ENCODE measurements at places on chromosomes 16 and 17.

GRCh38 chr17:74542166-74542565 lies 3.7 kb downstream of the CD300C start:
- DNase-seq = no peak

- DNase-seq = peak; percentile 97
These were observed 3.4 kb downstream of the MAP2K3 start for GRCh38 chr17:21287703-21288449.

GRCh38 chr16:53372992-53373871 lies 61.0 kb upstream of the RBL2 start:
- peak; percentile 76 for DNase-seq

GRCh38 chr16:1597154-1597553 lies 14.7 kb downstream of the IFT140 start:
- DNase-seq = no peak

DNA sequence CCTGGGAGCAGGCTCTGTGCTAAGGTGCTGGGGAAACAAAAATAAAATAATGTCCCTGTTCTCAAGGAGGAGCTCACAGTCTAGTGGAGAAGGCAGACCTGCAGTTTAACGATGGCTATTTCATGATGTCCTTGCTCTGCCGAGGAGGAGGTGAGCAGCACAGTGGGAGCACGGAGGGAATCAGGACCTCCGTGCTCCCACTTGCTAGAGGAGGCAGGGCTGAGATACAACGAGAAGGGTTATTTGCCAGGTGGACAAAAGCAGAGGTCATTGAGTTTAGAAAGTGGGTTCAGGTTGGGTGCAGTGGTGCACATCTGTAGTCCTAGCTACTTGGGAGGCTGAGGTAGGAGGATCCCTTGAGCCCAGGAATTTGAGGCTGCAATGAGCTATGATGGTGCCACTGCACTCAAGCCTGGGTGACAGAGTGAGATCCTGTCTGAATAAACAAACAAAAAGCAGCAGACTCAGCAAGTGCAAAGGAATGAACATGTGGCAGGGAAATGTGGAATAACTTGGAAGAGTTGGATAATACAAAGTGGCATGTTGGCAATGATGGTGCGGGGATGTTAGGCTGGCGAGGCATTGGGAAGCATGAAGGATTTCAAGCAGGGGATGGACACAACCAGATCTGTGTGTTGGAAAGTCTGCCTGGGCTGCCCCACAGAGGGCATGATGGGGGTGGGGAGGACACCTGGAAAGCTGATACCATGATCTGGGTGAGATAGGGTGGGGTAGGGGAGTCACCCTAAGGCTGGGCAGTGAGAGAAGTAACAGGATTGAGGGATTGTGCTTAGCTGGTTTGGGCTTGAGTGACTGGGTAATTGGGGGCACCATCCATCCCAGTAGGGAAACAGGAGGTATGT lies 12.8 kb upstream of the TNS4 start:
- DNase-seq = no peak

DNA sequence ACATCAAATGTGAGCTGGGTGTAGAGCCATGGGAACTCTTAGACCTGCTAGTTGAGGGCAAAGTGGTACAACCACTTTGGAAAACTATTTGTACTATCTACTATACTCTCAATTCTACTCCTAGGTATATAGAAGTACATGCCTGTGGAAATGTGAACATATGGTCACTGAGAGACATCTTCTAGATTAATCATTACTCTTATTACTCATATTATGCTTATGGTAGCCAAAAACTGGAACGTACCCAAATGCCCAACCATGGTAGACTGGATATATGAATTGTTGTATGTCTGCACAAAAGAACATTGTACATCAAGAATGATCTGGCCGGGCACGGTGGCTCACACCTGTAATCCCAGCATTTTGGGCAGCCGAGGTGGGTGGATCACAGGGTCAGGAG lies 2.7 kb downstream of the WDR45B start:
- DNase-seq = no peak

DNA sequence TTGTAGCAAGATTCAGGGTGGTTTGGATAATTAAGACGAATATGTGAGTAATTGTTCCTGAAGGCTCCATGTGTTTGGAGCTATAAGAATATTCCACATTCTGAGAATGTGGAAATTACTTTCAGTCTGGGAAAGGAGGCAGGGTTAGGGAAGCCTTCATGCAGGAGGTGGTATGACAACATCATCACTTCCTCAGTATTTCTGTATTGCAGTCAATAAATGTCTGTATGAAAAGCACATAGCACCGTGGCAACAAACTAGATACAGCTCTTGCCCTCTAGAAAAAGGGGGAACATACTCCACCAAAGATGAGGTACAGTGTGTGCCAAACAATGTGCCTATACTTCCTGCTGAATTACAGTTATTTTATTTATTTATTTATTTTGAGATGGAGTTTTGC lies 26.1 kb upstream of the DHRS7B start:
- DNase-seq = no peak

GRCh38 chr16:735982-736453 lies 4.8 kb downstream of the CIAO3 start:
- DNase-seq = no peak

DNA sequence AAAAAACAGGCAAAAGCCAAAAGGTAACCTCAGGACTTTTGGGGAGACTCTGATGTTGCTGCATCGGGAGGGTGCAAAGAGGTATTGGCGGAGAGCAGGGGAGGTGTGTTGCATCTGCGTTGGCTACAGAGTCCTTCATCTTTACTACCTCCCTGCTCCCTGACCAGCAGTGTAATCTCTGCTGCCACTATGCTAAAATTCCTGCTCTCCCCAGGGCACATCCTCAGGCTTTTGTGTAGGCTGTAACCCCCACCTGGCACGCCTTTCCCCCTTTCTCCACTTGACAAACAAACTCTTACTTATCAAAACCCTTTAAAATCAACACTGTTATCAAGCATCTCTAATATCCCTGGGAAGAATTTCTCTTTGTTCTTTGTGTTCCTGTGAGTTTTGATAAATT lies 435.3 kb downstream of the HAPSTR1 start:
- DNase-seq = no peak

DNA sequence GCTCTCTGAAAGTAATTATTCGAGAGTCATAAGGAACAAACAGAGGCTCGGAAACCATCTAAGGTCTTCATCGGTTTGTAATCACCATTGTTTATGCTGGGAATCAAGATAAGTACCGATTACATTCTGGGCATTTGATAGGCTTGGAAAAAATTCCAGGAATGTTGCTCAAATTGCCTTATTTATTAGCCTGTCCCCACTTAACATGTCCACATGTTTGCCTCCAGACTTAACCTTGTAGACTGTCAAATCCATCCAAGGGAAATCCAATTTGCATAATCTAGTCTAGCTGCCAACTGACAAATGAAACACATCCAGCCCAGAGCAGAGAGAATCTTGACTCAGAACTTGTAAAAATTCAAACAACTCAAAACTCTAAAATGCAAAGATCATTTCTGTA lies 51.3 kb upstream of the TMC5 start:
- no peak for DNase-seq

- peak; percentile 60 for DNase-seq
These were observed at the start of gene MYCBPAP for GRCh38 chr17:50507871-50508572. TSS of gene MYCBPAP (plus strand) at chr17:50508439. CDS start at chr17:50508675, 236 bp downstream.

- no peak for DNase-seq
These were observed 40.3 kb downstream of the COX4I1 start for GRCh38 chr16:85839681-85840240.

DNA sequence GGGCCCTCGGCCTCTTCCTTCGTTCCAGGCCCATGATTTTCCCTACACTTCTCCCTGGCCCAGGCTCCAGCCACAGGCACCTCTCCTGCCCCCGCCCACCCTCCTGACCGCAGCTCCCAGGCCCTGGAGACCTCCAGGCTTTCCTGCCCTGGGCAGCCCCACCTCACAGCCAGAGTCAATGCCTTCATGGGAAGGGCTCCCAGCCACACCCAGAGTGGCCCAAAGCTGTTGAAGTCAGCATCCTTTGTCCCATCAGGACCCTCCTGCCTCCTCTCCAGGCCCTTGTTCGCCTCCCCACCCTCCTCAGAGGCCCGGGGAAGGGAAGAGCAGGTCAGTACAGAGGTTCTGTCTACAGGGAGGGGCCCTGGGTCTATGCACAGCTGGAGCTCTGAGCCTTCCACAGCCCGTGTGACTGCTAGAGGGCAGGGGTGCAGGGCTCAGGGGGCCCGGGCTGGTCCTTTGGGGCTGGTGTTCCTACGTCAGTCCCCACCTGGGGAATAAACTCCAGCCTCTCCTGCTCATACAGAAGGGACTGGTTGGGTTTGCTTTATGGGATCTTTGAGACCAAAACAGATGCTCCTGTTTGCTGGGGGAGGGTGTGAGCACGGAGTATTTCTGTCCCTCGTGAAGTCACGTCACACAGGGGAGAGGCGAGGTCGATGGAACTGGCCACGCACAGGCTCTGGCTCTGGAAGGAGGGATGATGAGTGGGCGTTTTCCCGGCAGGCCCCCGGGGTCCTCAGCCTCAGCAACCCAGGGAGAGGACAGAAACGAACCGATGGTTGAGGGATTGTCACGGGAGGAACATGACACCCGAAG lies 20.3 kb downstream of the TRARG1 start:
- no peak for DNase-seq

DNA sequence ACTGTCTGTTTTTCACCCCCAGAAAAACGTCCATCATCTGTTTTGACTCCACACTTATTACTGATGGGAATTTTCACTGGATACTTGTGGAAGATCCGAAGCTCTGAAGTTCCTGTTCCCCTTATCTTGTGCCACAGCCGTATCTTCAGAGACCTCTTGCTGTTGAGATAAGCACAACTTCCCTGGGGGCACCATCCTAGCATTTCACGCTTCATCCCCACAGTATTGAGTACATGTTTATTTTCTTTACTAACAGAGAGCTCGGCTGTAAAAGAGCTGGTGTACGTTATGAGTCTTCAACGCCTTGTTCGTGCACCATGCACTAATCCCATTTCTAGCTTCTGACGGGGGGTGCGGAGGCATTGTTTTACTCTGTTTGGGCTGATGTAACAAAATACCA lies 813.6 kb upstream of the EEF2KMT start:
- DNase-seq = no peak

DNA sequence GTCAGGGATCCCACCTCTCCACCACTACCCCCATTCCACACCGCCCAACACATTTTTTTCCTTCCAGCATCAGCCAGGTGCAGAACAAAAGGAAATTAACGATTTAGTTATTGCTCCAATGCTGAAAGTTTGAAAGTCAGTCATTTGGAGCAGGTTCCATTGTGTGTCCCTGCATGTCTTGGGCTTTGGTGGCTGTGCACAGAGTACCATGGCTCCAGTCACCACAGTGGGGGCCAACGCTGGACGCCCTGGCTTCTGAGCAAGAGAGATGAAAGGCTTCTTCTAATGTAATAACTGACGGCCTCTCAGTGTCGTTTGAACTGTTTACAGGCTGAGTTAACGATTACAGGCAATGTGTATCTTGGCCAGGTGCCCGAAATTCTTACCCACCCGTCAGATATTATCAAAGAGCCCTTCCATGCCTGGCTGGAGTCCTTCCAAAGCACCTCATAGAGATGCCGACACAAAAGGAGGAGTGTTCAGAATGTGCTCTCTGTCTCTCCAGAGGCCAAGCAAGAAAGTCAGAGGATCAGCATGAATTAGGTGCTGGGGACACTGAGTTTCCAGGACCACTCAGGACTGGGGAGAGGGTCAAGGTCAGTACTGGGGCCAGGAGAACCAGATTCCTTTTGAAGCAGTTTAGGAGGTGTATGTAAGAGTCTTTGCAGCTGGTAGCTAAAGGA lies 25.9 kb downstream of the RNF43 start:
- no peak for DNase-seq

- no peak for DNase-seq
These were observed at the start of gene KCNAB3 for GRCh38 chr17:7929158-7930023. TSS of gene KCNAB3 (minus strand) at chr17:7929856. CDS start at chr17:7929435, 421 bp downstream.

- DNase-seq = no peak
These were observed 13.8 kb downstream of the NDUFAF8 start for GRCh38 chr17:81252987-81253329.

DNA sequence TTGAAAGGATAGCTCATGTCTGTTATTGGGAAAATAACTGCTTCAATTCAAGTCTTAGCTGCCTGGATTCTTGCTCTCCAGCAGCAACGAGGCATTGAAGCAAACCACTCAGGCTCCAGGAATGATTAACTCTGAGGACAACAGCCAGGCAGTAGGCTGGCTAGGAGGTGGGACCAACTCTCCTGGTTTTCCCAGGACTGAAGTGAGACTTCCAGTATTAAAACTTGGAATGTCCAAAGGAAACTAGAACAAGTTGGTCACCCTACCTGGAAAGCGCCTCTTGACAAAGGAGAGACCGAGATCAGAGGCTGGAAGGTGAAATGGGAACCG lies 100.7 kb downstream of the SALL1 start:
- no peak for DNase-seq

DNA sequence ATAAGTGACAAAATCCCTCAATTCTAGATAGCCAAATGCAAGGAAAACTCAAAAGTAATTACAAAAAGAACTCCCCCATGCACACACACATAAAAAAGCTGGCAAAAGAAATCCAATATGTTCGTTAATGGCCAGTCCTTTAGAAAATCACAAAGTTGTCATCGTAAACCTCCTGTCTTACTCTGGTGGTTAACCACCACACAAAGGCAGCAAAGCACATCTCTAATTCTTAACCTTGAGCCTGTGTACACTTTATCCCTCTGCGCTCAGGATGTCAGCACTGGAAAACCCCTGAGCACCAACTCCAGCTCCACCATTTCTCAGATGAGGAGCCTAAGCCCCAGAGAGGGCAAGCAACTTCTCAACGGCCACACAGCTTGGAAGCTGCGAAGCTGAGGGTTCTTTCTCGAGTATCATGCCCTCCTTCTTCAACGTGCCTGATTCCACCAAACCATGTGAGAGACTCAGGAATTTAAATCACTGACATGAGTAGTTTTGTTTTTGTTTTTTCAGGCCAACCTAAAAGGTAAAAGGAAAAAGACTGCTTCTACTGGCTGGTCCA lies 72.5 kb downstream of the C16orf95 start:
- no peak for DNase-seq

DNA sequence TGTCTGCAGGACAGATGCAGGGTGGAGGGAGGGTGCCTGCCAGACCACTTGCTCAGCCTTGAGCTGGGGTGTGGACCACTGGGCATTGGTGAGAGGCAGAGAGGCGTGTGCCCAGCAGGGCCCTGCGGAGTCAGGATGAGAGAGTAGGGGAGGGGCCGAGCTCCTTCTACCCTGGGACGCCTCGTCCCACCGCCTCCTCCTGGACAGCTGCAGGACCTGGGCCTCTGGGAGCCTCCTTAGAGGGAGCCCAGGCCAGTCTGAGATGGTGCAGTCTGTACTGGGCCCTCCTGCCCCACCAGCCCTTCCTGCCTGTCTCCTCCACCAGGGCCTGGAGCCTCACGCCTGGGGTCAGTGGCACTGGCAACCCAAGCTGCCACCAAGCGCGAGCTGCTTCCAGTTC lies 35.9 kb upstream of the ACSF3 start:
- DNase-seq = no peak
